K562 (cell line): ENCODE measurements at places on chromosomes 1 and 21.
A peak's percentile ranks its signal among the peaks of the same experiment; 100 is the strongest.

DNA sequence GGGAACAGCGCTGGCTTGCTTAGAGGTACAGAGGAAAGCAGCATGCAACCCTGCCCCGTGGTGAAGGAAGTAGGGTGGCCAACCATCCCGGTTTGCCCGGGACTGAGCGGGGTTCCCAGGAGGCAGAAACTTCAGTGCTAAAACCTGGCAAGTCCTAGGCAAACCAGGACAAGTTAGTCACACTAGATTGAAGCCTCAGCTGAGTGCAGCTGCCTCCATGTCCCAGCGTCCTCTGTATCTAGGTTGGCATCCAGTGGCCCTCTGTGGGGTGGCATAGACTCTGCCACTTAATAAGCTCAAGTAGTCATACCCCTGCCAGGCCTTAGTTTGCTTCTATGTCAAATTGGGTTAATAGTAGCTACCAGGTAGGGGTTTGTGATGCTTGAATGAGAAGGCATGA lies 67.1 kb downstream of the ATP2B4 start:
- no peak for DNase-seq

GRCh38 chr1:223214261-223214807 lies 71.3 kb upstream of the TLR5 start:
- no peak for DNase-seq

- DNase-seq, result no peak
These were observed 125.8 kb downstream of the NFIA start for GRCh38 chr1:61208172-61208571.

- peak; percentile 75 for DNase-seq
These were observed 60.3 kb downstream of the CD46 start for GRCh38 chr1:207811920-207812720.

DNA sequence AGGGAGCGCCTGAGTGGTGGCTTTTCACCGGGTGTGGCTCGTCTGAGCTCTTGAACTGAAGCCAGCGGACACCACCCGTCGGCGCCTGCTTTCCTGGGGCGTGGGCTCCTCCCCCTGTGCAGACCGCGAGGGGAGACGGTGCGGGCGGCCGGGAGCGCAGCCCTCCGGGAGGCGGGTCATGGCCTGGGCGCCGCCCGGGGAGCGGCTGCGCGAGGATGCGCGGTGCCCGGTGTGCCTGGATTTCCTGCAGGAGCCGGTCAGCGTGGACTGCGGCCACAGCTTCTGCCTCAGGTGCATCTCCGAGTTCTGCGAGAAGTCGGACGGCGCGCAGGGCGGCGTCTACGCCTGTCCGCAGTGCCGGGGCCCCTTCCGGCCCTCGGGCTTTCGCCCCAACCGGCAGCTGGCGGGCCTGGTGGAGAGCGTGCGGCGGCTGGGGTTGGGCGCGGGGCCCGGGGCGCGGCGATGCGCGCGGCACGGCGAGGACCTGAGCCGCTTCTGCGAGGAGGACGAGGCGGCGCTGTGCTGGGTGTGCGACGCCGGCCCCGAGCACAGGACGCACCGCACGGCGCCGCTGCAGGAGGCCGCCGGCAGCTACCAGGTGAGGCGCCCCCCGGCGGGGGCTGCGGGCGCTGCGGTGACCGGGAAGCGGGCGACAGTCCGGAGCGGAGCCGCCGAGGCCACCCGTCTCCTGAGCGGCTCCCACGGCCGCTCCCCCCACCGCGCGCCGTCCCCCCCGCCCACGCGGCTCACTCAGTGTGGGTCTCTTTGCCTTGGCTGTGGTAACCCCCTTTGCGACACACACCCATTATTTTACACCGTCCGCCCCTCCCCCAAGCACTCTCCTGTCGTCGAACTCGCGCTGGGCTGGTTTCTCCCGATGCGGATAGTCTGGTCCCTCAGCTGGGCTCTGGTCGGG lies at the start of gene TRIM58:
Gene TRIM58 (plus strand): TSS at position 119 of the 916 bp plus-strand sequence. CDS start 60 bp downstream, at position 179.
- peak; percentile 92 for DNase-seq

- DNase-seq, result no peak
These were observed 55.9 kb downstream of the OLIG1 start for GRCh38 chr21:33125680-33126375.

DNA sequence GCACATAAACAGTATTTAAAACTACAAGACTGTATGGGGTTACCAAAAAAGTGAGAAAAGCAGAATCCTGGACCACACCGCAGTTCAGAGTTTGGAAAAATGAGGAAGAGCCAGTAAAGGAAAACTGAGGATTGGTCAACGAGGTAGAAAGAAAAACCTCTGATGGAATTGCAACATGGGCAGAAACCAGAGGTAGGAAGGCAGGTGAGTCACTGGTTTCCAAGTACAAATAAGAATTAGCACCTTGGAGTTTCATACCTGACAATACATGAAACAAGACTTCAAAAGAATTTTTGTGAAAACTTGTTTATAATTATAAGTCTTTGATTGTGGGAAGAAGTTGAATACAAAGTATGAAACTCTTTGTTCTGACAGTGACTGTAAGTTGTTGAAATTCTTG lies 533.7 kb upstream of the DAB1 start:
- no peak for DNase-seq

DNA sequence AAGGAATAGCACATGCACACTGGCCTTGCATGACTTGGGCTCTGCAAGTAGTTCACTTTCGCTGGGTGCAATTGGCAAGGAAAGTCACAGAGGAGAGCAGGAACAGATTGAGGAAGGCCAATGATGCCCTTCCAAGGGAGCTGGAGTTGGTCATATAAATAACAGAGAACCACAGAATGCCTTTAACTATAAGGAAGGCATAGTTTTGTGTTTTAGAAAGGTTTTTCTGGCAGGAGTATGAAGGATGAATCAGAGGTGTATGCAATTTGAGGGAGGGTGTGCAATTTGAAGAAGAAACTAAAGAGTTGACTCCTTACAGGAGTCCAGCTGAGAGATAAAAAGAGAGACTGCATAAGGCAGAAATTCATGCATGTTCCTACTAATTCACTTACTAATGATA lies 112.1 kb downstream of the PHTF1 start:
- DNase-seq, result no peak

DNA sequence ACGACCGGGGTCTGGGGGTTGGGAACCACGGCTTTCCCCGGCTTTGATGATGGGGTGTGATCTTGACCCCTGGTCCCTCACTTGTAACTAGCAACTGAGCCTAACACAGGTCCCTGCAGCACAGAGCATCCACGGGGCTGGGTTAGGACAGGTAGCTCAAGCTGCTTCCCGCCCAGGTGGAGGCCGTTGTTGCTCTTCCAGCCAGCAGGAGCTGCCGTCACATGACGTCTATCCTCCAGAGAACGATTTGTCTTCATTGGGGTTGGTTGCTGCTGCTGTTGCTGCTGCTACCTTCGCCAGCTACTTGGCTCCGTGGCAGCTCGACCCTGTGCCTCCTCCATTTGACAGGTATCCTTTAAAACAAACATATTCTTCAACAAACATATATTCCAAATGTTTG lies 74.3 kb upstream of the ADAR start:
- no peak for DNase-seq

GRCh38 chr21:14550135-14550534 lies 4.0 kb upstream of the SAMSN1 start:
- no peak for DNase-seq
